ENCODE measurements at places on chromosomes 11 and 22.

DNA sequence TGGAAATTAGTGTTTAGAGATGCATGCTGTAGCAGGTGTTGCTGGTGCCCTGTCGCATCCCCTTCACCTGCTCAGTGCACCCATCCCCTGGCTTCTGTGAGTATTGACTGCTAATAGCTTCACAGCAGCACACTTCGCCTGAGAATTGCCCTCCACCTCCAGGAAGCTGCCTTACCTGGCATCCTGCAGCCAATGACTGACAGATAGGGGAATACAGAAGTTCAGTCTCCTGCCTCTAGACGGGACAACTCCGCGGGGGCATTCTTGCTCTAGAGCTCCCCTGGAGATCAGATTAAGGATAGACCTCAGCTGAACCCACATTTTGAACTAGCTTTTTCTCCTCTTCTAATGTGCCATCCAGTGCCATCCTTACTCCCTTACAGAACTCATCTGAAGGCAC lies 9.3 kb upstream of the CD3E start:
- DNase-seq, result no peak

DNA sequence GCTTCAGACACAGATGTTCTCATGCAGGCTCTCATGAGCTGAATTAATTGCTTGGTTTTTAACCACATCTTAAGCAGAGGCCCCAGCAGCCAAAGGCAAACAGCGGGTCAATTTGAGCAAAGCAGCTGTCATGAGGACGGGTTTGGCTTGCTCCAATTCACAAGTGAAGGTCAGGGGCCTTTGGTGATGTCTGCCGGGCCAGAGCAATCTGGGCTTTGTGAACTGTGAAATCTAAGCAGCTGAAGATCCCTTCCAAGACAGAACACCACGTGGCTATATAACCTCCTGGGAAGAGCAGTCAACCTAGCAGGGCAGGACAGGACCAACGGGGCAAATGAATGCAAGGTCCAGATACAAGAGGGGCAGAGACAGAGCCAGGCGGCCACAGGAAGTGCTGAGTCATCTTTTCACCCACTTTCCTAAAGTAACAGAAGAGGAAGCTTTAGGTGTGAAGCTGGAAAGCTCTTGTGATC lies 187.3 kb upstream of the B3GAT1 start:
- DNase-seq, result no peak

GRCh38 chr11:73950869-73951710 lies at the start of gene DNAJB13:
TSS of gene DNAJB13 (plus strand) at chr11:73951026. CDS start at chr11:73951070, 44 bp downstream.
- no peak for DNase-seq

GRCh38 chr22:46414704-46415103 lies 79.2 kb downstream of the TRMU start:
- no peak for DNase-seq

DNA sequence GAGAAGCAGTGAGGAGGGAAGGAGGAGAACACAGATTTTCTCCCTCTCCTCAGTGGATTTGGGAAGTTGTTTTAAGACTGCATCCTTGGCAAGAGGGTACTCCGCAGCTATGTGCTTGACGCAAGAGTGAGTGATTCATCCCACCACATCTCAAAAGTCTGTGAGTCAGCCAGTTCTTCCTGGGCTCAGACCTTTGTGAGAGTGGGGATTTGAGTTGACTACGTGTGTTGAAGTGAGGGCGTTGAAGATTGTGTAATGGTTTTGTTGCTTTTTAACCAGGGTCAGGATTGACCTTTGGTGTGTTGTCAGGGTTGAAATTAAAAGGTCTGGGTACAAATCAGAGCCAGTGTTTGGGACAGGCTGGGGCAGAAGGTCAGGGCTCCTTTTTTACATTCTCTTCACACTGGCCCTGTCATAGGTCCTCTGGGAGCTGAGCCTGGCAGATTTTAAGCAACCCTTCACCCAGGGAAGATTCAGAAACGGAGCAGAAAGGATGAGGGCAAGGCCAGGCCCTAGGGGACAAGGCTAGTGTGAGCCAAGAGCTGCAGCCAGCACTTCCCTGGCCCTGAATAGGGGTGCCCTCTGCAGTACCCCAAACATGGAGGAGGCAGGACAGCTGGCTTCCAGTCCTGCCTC lies 4.2 kb upstream of the C11orf86 start:
- peak; percentile 85 for DNase-seq

DNA sequence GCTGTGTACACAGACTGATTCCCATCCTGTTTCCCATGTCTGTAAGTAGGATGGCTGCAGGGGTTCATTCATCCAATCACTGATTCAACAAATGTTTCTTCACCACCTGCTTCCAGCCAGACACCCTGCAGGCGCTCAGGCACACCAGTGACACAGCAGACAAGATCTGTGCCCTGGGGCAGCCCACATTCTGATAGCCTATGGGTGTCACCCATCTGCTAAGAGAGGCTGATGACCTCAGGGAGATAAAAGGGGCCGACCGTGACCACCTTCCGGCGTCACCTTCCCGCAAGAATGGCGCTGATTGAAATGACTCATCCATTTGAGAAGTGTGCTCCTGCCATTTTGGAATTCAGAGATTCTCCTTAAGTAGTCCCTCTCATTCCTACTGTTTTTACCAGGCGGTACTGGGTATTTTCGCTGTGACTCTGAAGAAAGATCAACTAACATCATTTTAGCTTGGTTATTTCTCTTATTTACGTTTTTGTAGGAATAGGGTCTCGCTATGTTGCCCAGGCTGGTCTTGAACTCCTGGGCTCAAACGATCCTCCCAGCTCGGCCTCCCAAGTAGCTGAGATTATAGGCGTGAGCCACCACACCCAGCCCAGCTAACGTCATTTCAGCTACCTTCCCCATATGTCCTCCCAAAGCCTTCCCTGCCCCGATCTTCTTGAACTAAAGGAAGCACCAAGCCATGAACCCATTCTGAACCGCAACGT lies 73.2 kb upstream of the BID start:
- DNase-seq, result no peak

DNA sequence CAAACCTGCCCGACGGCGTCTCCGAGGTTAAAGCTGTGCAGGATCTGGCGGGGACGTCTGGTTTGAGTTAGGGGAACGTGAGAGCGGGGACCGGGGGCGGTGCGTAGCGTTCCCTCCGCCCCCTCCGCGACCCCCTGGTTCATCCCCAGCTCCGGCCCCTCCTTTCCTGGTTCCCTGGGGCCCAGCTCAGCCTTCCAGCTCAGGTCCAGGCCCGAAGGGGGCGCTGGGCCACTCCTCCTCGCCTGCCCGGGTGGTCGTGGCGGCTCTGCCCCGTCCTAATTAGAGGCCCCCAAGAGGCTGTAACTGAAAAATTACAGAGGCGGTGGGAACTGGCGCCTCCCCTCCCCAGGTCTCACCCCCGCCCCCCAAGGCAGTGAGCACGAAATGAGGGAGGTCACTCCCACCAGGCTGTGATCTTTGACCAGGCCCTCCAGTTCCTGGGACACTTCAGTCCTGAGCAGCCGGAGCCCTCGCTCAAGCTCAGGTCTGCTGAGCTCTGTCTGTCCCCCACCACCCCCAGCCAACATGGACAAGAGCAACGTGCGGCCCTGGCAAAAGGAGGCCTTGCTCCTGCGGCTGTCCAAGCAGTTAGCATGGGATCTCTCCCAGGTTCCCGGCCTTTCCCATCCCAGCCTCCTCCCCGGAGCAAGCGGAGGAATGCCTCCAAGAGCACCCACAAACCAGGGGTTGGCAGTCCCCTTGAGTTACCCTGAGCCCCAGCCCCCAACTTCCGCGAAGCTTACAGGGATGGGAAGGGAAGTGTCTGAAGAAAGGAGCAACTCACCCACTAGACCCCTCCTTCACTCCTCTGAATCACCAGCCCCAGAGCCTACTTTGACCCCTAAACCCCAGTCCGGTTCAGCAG lies 3.3 kb downstream of the CD248 start:
- DNase-seq, result no peak

DNA sequence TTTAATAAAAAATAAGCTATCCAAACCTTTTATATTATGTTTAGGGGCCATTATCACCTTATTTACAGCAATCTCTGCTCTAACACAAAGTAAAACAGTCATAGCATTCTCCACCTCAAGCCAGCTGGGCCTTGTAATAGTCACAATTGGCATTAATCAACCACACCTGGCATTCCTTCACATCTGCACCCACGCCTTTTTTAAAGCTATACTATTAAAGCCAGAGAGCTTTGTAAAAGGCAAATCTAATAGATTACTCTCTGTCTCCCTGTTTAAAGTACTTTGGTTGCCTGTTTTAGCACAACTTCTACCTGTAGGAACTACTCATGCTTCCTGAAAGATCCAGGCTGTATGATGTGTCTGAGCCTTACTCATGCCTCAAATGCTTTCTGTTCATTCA lies 113.1 kb downstream of the CSNK2A3 start:
- DNase-seq, result no peak

DNA sequence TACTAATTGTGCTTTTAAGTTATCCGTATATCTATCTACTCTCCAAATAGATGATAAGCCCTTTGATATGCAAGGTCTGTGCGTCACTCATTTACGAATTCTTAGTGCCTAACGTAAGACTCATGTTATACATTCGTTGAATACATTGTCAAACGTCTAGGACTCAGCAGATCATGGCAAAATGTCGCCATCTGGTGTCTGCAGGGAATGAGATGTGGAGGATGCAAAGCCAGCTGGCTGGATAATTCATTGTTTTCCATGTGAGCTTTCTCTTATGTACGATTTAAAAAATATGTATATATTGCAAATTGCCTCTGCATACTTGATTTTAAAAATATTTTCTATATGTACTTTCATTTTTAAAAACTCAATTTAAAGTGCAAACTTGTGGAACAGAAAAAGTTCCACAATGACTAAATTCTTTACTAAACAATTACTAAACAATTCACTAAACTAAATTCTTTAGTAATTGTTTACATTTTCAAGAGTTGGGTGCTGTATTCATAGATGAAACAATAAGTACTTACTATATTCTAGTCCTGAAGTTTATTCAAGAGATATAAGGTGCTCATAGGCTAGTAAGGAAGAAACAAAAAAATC lies 33.8 kb downstream of the ZNF202 start:
- peak; percentile 69 for DNase-seq

Data from LoVo (cell line).